ENCODE measurements at places on chromosomes 3 and 15. TPM values are rescaled to one million over a fixed set of nuclear protein-coding genes. Genes with fewer than 3 reads are reported as not detected.
A peak's percentile ranks its signal among the peaks of the same experiment; 100 is the strongest.

Gene GOLGA6L9
- total RNA-seq: 1.5 TPM

Gene C2CD4A
- total RNA-seq: not detected

Gene PTPRG
- total RNA-seq: 32.3 TPM

Gene CASR
- total RNA-seq: not detected

GRCh38 chr15:48905216-48905615 lies 27.3 kb downstream of the EID1 start:
- DNase-seq: no peak

- DNase-seq: no peak
These were observed 16.6 kb downstream of the OXTR start for GRCh38 chr3:8752832-8753231.

- DNase-seq: no peak
These were observed 229.5 kb downstream of the TUSC7 start for GRCh38 chr3:116939091-116939490.

DNA sequence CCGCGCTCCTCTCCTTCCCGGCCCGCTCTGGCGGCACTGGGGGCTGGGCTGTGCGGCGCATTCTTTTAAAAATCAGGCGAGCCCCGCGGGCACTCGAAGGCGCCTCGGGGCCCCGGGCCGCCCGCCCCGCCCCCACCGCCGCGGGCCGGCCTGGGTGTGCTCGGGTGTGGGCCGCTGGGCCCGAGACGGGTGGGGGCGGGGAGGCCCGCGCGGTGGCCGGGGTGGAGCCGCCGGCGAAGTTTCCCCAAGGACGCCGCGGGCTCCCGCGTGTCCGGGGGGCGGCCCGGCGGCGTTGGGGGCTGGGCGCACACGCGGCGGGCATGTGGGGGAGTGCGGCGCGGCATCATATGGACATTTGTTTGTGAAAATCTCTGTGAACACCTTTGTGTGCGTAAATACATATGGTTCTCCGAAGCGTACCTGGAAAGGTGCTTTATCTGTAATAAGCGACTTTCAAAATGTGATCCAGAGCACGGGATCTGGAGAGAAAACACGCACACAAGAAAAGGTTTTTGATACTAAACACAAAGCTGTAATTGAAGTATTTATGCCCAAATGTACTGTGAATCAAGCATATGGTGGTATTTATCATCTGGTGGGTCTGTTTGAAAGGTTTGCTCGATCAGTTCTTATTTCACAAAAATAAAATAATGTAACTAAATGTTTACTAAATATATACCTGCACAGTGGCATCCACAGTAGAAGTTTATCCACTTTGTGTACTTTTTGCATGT lies 612 bp upstream of the TBL1XR1 start:
- peak; percentile 88 for DNase-seq

- no peak for DNase-seq
These were observed 52.0 kb downstream of the CD86 start for GRCh38 chr3:122107171-122107570.

DNA sequence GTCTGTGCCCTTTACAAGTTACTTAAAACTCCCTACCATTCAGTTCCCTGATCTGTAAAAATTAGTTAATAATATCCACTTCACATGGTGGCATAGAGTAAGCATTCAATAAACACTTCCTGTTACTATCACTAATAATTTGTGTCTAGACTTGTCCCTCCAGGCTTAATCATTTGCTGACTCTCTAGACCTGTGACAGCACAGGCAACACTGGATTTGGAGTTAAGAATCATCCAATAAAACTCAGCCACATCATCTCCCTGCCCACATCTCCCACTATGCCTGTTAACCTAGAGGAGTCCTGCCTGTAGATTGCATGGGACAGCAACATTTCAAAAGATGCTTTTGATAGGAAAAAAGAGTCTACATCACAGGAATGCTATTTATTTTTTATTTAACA lies 564.6 kb downstream of the MFSD1 start:
- no peak for DNase-seq
